ENCODE measurements at places on chromosomes 1 and 21.
A peak's percentile ranks its signal among the peaks of the same experiment; 100 is the strongest.

DNA sequence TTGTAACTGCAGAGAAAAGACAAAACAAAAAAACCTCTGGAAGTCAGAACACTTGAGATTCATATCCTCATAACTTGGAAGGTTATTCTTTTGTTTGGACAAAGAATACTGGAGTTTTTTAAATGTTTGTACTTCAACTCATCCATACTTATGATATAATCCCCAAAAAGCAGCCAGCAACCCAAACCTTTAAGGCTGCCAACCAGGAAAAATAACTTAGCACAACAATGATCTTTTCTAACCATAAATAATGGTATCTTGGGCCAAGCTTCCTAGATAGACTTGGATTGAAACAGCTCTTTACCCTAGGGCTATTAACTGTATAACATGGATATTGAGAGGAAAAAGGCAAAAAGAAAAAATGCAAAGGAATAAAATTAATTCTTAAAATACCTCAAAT, 335.1 kb downstream of the LTN1 start:
- no peak for DNase-seq

DNA sequence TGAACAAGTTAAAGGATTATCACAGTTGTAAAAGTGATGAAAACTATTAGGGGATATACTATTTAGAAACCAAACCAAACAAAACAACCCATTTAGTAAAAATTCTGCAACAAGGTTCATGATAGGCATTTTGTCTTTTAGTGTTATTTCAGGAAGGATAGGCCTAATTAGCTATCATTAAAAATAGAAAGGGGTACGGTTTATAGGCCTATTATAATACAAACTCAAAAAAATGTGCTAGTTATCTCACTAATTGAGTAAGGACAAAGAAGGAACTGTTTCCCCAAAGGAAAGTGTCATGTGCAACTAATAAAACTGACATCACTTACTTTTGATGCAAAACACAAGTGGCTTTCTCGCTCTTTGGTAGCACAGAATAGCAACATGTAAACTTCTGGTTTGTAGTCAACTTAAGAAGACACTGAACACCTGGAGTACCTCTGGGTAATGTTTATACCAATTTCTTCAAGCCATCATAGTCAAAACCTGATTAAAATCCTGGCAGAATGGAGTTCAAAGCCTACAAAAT, 28.5 kb downstream of the SLC16A1 start:
- DNase-seq: no peak

DNA sequence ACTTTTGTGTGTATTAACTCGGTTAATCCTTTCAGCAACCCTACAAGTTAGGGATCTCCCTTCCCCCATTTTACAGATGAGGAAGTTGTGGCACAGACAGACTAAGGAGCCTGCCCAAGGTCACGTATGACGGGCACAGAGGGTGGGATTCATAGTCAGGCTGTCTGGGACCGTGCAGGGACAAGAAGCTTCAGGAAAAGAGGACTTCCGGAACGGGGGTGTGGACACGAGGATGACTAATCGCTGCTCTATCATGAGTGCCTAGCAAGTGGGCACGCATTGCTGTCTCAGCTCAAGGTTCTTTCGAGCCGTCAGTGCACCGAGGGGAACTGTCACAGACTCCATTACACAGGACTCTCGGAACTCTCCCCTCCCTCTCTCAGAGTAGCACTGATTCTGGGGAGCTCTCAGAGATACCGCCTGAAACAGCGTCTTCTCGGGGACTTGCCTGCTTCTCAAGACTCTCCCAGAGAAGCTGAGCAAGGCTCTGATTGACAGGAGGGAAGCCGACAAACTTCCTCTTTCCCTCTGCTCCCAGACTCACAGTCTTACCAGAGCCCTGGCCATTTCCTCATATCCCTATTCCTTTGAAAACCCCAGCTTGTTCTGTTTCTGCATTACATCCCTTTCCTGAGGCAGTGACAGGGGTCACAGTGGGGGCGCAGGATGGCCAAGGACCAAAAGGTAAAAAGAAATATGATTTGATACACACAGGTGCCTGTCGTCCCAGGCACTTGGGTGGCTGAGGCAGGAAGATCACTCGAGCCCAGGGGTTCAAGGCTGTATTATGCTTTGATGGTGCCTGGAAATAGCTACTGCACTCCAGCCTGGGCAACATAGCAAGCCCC, 14.4 kb downstream of the FHAD1 start:
- DNase-seq: peak; percentile 19

DNA sequence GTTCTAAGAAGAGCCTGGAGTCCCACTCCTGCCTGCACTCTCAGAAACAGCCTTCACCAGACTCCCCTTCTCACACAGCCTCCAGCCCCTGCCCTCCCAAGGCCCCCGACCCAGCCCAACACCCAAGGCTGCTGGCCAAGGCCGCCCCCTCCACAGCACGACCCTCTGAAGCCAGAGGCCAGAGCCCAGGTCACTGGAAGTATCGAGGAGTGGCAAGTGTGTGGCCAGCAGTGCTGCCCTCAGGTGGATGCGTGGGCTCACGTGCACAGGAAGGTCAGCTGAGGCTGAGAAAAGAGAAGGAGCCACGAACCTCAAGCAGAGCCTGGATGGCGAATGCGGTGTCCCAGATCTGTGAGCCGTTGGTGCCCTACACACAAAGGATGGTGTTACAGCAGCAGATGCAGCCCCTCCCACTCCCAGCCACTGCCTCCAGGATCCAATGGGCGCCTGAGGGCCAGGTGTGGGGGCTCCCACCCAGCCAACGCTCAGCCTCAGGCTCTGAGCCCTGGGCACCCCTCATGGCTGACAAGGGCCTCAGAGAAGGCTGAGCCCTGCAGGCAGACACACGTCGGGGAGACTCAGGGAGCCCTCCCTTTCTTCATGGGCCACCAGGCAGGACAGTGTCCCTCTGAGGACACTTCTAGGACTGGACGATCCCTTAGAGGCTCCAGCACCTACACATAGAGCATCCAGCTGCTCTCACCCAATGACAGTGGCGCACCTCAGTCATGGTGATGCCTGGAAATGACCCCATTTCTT, 18.0 kb downstream of the LSS start:
- DNase-seq: no peak

- DNase-seq: no peak
Observed at GRCh38 chr1:178101266-178101630, 7.3 kb downstream of the RASAL2 start.

- no peak for DNase-seq
Observed at GRCh38 chr1:56120021-56120420, 459.3 kb downstream of the PLPP3 start.

GRCh38 chr1:30534551-30534940, 188.8 kb downstream of the MATN1 start:
- no peak for DNase-seq

DNA sequence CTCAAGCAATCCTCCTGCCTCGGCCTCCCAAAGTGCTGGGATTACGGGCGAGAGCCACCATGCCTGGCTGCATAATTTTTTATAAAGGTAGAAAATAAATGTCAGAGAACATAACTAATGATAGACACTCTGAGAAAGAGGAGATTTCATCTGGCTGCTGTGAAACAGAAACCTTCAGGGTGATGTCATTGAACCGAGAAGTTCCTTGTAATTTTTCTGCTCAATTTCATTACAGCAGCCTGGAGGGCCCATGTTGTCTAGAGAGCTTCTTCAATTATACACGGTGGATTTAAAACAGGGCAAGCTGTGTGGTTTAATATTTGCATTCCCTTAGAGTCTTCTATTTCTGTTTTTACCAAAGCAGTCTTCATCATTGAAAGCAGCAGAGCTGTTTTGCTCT, 64.3 kb upstream of the MORC3 start:
- no peak for DNase-seq

DNA sequence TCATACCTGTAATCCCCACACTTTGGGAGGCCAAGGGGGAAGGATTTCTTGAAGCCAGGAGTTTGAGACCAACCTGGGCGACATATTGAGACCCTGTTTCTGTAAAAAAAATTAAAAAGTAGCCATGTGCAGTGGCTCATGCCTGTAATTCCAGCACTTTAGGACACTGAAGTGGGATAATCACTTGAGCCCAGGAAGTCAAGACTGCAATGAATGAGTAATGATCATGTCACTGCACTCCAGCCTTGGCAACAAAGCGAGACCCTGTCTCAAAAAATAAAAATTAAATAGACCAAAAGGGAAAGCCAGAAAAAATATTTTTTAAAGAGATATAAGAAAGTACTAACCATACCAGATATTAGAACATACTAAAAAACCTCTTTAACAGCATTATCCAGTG, 44.7 kb upstream of the LYPLAL1 start:
- DNase-seq: no peak

All from activated T-cell treated with anti-CD3 and anti-CD28 coated beads, Interleukin-2, amount 50 U/mL, for 72 hours (primary cell).